ENCODE measurements at places on chromosomes 13 and 19.

DNA sequence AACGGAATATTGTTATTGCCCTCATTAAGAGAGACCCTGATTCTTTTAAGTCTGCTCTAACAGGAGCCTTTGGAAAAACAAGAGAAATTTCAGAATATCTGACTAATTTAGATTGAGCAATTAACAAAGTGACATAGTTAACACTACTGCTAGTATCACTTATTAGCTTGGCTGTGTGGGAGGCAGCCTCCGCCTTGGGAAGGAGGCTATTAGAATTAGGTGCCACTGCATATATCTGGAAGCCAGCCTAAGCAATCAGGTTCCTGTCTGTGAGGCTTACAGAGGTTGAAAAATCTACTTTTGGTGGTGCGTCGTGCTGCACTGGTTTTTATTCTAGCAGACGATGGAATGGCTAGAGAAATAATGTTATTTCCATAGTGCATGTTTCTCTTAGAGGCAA, 227.2 kb downstream of the OLFM4 start:
- DNase-seq: no peak

DNA sequence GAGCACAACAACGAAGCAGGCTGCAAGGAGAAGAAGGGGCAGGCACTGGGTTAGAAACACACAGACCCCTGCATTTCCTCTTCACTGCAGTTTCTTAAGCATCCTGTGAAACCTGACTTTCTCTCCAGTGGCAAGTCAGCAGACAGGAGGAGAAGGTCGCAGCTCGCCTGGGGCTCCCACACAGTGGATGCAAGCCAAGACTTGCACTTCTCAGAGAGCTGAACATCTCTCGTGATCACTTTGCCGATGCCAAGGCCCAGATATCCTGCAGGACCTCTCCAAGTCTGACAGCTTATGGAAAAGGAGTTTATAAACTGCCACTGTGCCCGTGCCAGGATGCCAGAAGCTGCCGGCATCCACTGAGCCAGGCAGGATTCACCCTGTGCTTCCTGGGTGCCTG, 18.4 kb downstream of the TMEM272 start:
- DNase-seq: no peak

DNA sequence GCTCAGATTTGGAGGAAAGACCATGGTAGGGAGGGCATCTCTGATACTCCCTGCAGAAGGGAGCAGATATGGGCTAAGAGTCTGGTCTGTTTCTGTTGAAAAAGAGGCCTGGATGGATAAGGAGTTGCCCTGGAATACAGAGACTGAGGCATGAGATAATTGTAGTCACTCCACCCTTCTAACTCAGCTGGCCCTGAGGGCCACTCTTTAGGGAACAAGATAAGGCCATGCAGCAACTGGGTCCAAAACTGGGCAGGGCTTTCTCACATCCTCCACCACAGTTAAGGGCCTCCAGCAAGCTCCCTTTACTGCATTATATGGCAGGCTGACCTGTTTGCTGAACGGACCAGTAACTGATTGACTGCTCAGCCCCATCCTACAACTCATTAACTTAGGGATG, 1.3 kb downstream of the ZNF749 start:
- DNase-seq: no peak

DNA sequence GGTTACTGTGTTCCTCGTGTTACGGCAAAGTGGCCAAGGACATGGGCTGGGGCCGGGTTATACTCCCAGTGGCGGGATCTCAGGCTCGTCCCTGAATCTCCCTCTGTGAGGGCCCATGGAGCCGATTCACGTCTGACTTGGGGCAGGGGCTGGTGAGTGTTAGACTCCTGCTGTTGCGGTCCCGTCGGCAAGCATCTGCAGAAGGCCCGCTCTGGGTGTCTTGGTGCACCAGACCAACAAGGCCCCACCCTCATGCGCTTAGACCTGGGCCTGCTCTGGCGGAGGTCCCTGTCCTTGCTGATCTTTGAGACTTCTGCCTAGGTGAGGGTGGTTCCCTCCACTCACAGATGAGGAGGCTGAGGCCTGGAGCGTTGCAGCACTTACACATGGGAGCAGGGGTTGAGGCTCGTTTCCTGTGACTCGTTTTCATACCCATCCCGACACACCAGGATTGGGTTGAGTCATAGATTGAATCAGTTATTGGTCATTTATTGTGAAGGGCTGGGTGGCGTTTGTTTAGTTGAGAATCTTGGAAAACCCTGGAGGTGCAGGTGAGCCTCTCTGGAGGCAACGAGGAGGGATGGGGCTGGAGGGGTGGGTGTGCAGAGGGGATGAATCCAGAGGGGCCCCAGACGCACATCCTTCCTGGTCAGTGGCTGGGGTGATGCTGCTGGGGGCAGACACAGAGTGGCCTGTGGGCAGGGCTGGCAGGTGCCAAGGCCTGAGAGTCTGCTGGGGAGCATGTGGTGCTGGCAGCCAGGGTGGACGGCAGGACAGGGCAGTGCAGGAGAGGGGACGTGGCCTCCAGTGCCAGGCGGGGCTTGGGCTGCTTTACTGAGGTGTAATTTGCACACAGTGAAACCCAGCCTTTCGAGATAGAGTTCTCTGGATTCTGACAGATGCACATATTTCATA, 4.6 kb downstream of the EPN1 start:
- DNase-seq: no peak

DNA sequence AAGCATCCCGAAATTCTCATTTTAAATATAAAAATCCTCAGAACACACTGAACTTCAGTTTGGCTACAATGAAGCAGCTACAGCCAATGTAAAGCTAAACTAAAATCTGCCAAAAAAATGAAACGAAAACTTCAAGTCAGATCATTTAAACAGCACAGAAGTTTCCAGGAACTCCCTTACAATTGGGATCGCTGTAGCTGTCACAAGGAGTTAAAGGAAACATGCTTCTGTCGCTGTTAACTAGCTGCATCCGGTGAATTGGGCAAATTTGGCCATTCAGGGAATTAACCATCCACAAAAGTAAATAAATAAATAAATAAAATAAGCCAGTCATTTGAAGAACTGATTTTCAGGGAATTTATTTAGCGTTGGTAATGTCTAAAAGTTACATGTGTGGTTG, 77.0 kb upstream of the PEG3 start:
- DNase-seq: no peak

DNA sequence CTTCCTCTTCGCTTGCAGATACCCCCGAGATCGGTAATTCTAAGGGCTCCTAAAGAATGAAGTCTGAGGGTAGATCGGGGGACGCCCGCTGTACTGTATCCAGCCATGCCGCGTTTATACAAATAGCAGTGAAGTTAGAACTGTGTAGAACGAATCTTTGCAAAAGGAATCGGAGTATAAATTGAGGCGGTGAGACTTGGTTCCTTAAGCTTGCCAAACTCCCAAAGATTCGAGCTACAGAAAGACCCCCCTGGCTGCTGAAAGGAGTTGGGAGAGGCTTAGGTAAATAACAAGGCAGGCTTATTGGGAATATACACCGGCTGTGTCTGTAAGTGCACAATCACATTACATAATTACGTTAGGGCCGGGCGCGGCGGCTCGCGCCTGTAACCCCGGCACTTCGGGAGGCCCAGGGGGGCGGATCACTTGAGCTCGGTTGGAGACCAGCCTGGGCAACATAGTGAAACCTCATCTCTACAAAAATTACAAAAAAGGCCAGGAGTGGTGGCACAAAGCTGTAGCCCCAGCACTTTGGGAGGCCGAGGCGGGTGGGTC, 12.2 kb downstream of the TMEM160 start:
- DNase-seq: no peak

DNA sequence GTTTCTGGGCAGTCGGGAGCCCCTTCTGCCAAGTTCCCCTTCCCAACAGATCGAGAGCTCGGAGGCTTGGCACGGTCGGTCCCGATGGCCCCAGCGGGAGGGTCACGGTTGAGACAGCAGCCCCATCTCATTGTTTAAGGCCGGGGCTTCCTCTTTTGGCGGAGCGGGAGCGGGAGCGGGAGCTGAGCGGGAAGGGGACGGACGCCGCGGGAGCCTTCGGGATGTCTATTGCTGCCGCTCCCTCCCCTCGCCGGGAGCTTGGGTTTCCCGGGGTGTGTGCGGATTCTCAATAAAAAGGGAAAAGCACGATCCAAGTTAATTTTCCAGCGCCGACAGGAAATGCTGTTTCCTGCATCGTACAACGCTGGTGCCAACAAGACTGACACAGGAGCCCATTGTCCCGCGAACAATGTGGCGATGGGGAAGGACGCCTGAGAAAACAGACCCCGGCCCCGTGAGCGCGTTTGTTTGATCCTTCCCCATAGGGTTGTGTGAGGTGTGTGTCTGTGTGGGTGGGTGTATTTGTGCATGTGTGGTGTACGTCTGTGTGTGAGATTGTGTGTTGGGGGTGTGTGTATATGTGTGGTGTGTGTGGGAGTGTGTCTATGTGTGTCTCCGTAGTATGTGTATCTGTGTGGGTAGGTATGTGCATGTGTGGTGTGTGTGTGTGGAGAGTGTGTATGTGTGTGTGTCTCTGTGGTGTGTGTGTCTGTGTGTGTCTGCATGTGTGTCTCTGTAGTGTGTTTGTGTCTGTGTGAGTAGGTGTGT, 36.3 kb upstream of the FLT1 start:
- no peak for DNase-seq

- DNase-seq: no peak
These were observed 36.0 kb downstream of the PABPC3 start for GRCh38 chr13:25131881-25132420.

DNA sequence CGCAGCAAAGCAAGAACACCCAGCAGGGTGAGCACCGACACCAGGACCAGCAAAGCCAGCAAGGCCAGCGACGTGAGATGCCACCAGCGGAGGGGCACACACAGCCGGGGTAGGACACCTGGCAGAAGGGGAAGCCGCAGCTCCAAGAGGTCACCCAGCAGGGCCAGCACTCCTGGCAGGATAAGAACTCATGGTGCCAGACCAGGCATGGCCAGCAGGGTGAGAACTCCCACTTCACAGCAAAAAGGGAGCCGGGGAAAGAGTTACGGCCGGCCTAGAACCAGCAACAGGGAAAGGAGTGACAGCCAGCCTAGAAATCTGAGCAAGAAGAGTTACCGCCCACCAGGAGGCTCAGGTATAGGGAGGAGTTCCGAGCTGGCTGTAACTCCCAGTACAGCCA, 486 bp downstream of the SRRM5 start:
- no peak for DNase-seq

- no peak for DNase-seq
These were observed 15.6 kb downstream of the ZNF599 start for GRCh38 chr19:34757441-34757840.

- DNase-seq: no peak
These were observed 79.7 kb downstream of the GADD45B start for GRCh38 chr19:2555422-2556220.

GRCh38 chr13:75544681-75545330, 4.8 kb upstream of the UCHL3 start:
- DNase-seq: no peak

DNA sequence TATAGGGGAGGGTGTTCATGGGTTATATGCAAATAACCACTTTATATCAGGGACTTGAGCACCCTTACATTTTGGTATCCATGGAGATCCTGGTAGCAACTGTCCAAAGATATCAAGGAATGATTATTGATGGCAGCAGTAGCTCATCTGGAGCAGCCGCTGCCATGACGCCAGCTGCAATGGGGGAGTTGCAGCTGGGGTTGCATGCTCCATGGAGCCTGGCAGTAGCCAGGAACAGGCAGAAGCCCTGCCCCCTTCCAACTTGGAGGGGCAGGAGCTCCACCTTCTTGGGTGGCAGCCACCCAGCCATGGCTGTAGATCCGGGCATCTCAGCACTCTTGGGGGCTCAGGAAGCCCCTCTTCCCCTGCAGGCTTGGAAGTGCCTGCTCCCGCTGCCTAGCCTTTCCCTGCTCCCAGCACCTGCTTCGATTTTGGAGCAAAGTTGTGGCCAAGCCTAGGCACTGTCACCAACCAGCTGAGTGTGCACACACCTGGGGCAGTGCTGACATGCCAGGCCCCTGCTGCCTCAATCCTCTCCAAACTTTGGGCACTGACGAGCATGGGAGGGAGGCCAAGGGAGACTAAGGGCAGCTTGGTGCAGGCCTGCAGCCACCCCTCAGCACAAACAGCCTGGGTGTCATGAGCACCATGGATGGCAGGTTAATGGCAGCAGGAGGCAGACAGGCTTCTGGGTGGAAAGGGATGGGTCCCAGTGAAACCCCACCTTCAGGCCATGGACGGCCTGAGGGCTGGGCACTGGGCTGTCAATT, 235.6 kb upstream of the CSNK1A1L start:
- no peak for DNase-seq

DNA sequence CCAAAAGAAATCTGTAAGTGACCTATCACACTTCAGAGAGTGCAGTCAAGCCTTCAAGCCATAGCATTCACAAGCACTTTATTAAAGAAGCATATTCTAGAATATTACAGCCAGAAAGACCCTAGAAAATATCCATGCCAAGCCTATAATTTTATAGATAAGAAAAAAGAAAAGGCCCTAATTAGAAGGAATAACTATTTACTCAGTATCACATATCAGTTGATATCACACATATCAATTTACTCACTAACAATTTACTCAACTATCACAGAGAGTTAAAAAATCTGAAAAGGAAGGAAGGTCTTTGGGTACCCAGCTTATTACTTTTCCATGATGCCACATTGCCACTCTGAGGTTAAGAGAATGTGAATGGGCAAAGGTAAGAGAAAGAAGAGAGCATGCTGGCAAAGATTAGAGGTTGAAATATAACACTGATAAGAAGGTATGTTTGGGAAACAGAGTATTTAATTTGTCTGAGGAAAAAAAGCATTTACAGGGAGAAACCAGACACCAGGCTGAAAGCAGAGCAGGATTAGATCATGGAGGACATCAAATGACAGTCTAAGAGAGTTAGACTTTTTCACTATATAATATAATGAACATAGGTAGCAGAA, 186.2 kb downstream of the VWA8 start:
- DNase-seq: no peak

- no peak for DNase-seq
These were observed 4.6 kb upstream of the FXYD3 start for GRCh38 chr19:35110974-35111373.

- DNase-seq: peak; percentile 27
These were observed 12.9 kb downstream of the NHLRC3 start for GRCh38 chr13:39051157-39051556.

DNA sequence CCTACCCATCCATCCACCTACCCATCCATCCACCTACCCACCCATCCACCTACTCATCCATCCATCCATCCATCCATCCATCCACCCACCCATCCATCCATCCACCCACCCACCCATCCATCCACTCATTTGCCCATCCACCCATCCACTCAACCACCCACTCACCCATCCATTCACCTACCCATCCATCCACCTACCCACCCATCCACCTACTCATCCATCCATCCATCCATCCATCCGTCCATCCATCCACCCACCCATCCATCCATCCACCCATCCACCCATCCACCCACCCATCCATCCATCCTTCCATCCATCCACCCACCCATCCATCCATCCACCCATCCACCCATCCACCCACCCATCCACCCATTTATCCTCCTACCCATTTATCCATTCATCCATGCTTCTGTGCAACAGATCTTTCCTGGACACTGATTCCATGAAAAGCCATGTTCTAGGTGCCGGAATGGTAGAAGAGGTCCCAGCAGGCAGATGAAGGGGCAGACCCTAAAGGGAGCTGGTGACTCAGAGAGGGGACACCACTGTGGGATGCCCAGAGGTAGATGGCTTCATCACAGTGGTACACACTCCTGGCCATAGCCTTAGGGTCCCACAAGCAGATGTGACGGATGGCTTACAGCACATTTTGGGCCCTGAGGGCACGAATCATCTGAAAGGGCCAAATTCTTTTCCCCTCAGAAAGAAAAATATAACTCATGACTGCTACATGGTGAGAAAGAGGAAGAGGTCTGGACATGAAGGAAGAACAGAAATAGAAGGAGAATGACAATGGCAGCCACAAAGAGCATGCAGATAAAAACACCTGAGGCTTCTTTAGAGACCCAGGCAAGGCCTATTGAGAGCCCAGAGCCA, 76.0 kb downstream of the KCTD15 start:
- no peak for DNase-seq

GRCh38 chr19:50000038-50000840, 24.9 kb downstream of the VRK3 start:
- no peak for DNase-seq

Measured in amniotic stem cell (primary cell).